Urothelium cell line (cell line): ENCODE measurements at places on chromosomes 5 and 9.

DNA sequence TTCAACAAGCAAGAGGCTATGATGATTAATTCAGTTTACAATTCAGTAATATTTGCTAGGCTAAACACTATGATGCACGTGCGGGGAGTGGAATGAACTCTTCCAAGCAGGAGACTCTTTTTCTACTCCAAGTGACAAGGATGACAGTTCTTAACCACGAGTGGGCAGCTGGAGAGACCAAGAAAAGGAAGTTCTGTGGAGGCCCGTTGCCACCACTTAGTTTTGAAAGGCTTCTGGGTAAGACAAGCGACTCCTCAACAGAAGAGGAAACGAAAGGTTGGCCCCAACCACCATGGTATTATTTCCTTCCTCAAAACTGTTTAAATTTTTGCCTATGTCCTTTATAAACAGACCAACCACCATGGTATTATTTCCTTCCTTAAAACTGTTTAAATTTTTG, 2.8 kb downstream of the DCAF12 start:
- DNase-seq, result no peak

- peak; percentile 67 for DNase-seq
Observed at GRCh38 chr9:136204838-136205706, at the start of gene LHX3. LHX3 (minus strand) TSS chr9:136205128; CDS start chr9:136205012, 116 bp downstream.

GRCh38 chr5:99010294-99010693, 81.5 kb upstream of the CHD1 start:
- DNase-seq, result no peak

DNA sequence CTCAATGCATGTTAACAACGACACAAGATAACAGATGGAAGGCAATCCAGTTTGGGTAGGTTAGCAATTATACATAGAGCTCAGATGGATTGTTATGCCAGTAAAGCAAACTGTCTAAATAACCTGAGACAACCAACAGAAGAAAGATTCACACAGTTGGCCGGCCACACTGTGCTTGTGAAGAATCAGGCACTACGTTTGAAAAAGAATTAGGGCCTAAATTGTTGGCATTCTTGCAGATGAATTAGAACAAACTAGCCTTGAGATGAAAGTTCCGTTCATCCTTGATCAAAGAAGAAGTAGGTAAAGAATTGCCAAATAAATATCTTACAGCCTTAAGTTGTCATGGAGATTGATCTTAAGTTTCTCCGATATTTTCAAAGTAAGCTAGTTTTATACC, 210.6 kb downstream of the CDH18 start:
- no peak for DNase-seq

GRCh38 chr9:77435688-77436087, 212.4 kb downstream of the GNA14 start:
- DNase-seq, result no peak

- no peak for DNase-seq
Observed at GRCh38 chr9:12625844-12626243, 67.3 kb upstream of the TYRP1 start.

DNA sequence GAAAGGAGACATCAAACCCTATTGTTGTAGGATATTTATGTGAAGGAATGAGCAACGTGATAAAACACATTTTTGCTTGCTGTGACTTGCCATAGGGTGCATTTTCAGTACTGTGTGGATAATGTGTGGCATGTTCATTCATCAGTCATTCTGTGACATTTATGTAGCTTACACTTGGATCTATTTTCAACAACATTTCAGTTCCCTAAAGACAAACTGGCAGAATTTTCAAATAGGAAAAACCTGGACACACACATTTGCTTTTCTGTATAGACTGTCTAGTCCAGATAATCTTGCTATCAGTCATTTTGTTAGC, 127.7 kb downstream of the TMC1 start:
- DNase-seq, result no peak

DNA sequence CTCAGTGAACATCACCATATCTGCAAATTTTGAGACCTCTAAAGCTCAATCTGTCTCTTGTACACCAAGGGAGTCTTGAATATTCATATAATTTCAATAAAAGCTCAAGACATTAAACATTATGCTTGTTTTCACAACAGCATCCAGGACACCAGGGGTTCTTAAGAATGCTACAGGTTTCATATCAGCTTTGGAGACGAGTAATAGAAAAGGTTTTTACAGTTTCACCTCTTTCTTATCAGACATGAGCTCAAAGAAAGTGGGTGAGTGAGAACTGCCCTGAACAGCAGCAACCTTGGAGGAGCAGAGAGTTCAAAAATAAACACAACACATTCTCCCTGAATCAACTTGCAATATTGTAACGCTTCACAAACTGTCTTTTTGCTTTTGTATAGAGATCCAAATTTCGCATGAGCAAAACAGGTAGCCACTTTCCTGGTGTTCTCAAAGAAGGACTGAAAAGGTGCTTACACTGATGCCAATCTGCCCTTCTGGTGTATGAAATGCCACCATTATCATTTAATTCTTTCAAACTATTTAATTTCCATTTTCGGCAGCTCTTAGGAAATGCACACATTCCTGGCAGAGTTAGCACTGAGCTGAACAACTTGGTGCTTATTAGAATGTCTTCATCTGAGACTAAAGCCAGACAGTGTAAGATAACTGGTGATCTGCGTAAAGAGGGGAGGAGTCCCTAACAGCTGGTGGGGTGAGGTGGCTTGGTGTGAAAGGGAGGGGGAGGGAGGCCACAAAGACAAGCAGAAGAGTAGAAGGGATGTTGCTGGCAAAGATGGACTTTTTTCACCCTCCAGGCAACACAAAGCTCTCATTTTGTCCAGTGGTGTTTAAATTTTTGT, 535.3 kb downstream of the PDE4D start:
- no peak for DNase-seq

- DNase-seq, result no peak
Observed at GRCh38 chr5:124079062-124079461, 567.1 kb downstream of the CSNK1G3 start.

DNA sequence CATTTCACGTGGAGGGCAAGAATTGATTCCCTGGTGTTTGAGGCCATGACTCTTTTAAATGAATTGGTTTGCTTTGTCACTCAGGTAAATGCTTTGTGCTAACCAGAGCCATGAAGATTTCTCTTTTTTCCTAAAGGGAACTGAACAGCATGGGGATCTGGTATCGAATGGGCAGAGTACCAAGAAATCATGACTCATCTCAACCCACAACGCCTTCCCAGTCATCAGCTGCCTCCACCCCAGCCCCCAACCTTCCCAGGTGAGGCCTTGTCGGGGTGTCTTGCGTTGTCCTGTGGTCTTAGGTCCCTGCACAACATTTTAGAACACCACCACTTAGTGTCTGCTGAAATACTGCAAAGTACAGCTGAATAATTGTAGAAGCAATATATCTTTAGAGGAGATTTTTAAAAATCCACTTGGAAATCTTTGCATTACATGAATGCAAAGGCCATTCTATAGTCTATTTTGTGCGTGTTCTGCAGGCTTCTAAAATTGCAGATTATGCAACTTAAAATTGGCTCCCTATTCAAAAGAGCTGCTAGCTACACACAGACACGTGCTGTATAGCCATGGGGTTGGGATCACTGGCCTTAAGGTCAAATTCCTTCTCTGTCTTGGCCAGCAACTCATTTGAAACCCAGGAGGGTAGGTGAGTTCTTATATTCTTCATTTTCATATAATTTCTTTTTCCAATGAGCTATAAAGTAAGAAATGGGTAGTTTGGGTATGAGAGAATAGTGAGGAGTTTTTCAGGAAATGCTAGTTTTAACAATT, 69.0 kb downstream of the MVB12B start:
- DNase-seq, result peak; percentile 76

DNA sequence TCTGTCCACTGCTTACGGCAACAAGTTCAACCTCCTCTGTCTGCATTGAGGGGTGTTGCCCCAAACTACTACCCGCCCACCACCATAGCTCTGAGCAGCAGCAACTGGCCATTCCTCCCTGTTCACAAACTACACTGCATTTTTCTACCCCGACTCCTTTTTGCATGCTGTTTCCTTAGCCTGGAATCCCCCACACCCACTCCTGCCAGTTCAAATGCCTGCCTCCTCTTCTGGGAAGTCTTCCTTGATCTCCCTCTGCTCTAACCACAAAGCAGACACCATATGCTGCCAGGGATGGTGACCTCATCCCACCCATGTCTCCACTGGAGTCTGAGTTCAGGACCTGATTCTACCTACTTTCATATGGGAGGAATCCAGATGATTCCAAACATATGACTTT, 13.3 kb downstream of the ALDH1B1 start:
- DNase-seq, result peak; percentile 47

GRCh38 chr9:133060417-133060841, 1.4 kb upstream of the CEL start:
- no peak for DNase-seq

- no peak for DNase-seq
Observed at GRCh38 chr5:11985993-11986392, 81.7 kb upstream of the CTNND2 start.

DNA sequence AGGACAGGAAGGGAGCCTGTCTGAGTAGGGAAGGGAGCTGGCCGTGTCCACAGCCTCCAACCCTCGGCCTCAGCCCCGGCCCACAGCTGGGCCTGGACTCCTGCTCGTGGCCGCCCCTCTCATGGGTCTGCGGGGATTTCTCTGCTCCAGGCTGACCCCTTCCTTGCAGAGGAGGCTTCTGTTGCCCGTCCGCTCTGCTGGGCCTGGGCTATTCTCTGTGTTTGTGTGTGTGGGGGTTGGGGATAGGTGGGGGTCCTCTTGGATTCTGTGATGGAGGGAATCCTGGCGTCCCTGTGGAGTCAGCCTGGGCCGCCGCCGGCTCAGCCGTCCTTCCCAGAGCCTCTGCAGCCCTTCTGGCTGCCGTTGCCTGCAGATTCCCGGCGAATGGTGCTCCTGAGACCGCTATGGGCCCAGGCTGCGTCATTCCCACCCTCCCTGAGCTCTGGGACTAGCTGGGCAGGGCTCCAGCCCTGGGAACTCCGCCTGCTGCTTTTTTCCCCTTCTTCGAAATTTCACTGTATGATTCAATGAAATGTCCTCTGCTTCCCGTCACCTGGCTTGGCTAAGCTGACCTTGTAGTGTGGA, 64.2 kb downstream of the FGF18 start:
- no peak for DNase-seq

DNA sequence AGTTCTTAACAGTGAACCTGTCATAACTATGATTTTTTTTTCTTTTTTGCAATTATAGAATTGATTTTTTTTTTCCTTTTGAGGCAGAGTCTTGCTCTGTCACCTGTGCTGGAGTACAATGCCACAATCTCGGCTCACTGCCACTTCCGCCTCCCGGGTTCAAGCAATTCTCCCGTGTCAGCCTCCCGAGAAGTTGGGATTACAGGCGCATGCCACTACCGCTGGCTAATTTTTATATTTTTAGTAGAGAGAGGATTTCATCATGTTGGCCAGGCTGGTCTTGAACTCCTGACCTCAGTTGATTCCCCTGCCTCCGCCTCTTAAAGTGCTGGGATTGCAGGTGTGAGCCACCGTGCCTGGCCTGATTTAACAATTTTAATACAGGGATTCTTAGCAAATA, 21.4 kb downstream of the UGCG start:
- no peak for DNase-seq

GRCh38 chr5:39605145-39605544, 180.4 kb upstream of the DAB2 start:
- DNase-seq, result no peak

GRCh38 chr9:78682216-78682615, 385.3 kb downstream of the PSAT1 start:
- no peak for DNase-seq

GRCh38 chr5:93644760-93645159, 61.7 kb downstream of the NR2F1 start:
- DNase-seq, result no peak

- no peak for DNase-seq
Observed at GRCh38 chr5:176360894-176361436, 599 bp downstream of the KIAA1191 start.

GRCh38 chr5:155492191-155492590, 478.6 kb downstream of the KIF4B start:
- no peak for DNase-seq

DNA sequence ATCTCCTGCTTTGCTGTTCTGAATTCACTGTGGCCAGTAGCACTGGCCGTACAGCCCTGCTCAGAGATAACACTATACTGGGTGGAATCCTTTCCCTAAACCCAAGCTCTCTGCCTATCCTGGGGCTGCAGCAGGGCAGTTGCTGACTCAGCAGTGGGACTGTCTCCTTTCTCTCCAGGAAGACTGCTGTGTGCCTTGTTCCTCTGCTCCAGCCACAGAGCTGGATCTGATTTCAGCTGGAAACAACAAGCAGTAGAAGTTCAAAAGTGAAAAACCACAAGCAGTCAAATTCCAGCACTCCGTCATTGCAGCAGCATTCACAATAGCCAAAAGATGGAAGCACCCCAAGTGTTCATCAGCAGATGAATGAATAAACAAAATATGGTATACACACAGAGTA, 105.0 kb downstream of the FBXL7 start:
- DNase-seq, result no peak

DNA sequence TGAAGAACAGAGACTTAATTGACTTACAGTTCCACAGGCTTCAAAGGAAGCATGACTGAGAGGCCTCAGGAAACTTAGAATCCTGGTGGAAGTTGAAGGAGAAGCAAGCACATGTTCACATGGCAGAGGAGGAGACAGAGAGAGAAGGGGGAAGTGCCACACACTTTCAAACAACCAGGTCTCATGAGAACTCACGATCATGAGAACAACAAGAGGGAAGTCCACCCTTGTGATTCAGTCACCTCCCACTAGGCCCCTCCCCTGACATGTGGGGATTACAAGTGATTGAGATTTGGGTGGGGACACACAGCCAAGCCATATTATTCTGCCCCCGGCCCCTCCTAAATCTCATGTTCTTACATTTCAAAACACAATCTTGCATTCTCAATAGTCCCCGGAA, 19.5 kb downstream of the NR3C1 start:
- no peak for DNase-seq

DNA sequence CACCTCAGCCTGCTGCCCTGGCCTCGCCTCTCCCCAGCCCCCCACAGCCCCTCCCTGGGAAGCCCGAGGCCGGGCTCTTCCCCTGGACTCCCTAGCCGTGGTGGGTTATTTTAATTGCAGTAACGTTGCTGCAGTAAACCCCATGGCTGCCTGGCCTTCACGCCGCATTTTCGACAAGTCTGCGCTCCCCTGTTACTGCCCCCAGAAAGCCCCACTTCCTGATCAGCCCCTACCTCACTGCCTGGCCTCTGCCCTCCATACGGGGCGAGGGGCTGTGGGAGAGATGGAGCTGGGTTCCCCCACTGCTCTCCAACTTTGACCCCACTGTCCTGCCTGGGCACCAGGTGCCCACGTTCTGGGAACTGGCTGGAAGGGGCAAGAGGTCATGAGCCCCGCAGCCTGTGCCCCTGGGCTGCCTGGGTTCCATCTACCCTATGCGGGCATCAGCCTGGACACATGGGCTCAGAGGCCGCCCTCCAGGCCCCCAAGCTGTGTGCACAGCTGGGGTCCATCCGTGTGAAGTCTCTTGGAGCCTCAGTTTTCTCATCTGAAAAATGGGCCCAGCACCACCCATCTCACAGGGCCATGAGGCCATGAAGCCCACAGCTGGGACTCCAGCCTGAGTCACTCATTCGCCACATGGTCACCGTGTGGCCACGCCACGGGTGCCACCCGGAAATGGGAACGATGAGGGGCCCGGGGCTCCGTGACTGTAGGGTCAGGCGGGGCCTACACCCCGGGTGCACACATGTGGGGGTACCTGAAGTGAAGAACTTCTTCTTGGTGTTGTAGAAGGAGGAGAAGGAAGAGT, 11.5 kb downstream of the EGFL7 start:
- no peak for DNase-seq
